Retinal pigment epithelial cell (primary cell): ENCODE measurements at places on chromosomes 7 and 10.
A peak's percentile ranks its signal among the peaks of the same experiment; 100 is the strongest.

DNA sequence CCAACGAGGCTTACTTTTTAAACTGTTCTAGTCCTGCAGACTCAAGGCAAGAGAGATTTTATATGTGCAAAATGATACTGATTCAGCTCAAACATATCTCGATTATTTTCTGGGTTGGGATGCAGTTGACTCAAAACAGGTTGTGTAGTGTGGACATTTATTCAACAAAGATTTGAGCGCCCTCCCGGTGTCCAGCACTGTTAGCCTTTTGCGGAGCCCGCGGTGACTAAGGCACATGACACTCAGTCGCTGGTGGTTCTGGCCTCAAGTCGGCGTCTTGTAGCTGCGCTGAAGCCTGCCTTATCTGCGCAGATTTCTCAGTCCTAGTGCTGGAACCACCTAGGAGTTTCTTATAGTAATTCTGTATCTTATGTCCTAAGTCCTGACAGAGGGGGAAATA, 938 bp upstream of the CADPS2 start:
- DNase-seq: peak; percentile 39

- no peak for DNase-seq
Observed at GRCh38 chr10:50152792-50153272, 85.1 kb downstream of the WASHC2A start.

DNA sequence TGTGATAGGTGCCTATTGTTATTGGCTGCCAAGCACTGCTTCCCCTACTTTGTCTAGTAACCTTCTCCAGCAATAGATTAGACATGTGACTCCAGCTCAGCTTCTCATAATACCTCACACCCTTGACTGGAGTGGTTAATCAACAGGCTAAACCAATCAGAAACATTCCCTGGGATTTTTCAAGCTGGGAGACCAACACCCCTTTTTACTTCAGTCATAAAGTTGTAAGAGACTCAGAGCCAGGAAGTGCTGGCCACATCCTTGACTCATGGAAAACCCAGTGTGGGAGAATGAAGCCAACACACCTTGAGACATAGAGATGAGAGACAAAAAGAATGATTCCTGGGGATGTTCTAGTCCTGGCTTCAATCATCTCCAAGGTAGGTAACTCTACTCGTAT, 62.6 kb upstream of the HECTD2 start:
- no peak for DNase-seq

DNA sequence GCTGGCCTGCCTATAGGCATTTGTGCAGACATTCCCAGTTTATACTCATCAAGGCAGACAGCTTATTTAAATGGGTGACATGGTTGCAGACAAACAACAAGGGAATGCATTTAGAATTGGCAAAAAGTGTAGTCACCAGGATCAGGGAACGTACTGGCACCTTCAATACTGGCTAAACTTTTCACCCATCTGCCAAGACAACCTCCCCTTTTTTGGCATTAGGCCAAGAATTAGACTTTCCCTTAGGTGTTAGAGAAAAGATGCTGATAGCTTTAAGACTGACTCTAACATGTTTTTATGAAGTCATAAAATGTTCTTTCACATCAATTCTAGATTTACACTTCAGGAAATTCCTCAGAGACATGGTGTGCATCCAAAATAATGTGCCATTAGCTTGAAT, 365.9 kb downstream of the PHTF2 start:
- DNase-seq: peak; percentile 42

DNA sequence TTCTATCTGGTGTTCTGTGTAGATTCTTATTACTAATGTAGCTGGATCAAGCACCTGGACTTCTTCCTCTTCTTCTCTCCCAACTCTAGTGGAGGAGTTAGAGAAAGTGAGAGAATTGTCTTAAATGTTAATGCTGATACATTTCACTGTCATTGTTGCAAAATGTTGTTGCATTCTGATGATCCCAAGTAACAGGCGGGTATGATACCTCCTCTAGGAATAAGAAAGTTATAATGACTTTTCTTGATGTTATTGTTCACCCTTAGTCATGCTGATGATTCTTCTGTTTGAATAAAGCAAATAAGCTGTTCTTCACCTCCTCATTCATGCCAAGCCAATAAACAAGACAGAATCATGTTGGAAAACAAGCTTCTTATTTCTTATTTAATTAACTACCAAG, 9.1 kb downstream of the CHRM2 start:
- DNase-seq: no peak

GRCh38 chr10:93541402-93542357, 24.8 kb upstream of the FFAR4 start:
- DNase-seq: no peak

DNA sequence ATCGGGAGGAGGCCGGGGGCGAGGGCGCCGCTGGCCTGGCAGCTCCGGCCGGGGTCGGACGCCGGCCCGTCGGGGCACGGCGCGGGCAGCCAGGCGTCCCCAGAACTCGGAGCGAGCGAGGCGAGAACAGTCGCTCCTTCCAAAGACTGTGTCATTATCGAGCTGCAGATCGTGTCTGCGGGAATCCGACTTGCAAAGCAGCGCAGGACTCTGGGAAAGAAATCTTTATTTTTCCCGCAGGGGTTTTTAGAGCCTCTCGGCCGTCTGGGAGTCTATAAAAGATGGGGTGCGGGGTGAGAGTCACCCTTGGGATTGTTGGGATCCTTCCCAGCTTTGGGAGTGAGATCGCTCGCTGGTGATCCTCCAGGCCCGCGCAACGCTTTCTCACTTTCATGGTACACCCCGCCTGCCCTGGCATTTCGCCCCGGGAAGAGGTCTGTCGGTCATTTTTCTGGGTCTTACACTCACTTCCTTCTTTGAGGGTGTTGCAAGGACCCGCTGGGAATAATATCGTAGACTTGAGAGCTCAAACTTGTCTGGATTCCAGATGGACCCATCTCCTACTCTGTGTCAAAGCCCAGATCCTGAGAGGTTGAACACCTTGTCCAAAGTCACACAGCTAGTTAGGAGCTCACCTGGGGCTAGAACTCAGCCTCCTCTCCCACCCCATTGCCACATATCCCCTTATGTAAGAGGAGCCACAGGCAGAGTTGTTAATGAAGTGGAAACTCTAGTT, 1.0 kb downstream of the UBTD1 start:
- no peak for DNase-seq

DNA sequence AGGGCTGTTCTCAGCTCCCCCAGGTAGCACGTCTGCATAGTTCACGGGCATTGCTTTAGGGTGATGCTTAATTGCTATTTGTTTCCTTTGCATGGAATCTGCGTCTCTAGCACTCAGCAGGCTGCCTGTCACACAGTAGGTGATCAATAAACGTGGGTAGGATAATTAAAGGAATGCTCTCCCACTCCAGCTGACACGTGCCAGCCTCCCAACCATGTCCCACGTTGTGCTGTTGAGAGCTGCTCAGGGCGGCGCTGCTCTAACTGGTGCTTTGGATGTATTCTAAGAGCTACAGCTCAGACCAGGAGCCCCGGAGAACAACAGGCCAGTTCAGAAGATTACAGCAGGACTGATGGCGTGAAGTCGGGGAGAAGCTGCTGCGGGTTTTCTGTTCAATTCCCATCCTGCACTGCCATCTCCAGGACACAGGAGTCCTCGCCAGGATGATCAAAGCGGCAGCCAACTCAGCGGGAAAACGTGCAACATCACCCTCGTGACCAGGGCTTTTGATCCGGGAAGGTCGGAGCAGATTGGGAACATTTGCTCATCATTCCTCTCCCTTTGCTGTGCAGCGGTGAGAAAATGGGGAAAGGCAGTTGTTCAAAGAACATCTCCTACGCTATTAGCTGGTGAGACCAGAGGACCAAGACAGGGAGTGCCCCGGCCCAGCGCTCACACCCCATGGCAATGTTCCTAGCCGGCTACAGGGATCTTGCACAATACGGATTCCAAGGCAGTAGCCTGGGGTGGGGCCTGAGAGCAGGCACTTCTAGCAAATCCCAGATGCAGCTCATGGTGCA, 50.5 kb upstream of the FOXK1 start:
- DNase-seq: peak; percentile 86

- DNase-seq: no peak
Observed at GRCh38 chr10:62689712-62690111, 114.8 kb upstream of the ADO start.

GRCh38 chr10:29546773-29547313, 87.9 kb downstream of the SVIL start:
- no peak for DNase-seq

DNA sequence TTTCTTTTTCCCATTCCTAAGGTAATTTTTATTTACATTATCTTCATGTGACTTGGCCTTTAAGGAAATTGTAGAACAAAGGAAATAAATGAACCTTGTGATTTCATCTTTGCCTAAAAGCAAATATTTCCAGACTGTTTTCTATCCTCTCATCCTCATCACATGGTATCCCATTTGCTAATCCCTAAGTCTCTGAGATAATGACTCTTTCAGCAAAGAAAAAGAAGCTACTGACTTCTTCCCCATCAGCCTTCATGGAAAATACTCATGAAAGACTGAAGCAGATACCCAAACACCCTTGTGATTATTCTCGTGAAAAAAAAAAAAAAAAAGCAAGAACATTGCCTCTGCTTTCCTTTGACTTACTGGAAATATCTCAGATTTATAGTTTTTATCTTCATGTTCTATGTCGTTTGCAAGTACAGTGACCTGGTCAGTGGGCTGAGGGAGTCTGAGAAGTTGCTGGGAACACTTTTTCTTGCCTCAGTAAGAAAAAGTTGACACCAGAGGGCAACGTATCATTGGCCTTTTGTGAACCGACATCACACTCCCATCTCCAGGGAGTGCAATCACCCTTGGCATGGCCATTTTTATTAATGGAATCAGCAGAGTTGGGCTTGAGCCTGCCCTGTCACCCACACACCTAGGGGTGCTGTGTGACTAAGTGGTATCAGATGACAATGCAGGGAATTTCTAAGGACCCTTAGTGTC, 246.0 kb upstream of the KMT2E start:
- no peak for DNase-seq

GRCh38 chr10:47451998-47452494, 31.9 kb downstream of the ANXA8 start:
- no peak for DNase-seq

DNA sequence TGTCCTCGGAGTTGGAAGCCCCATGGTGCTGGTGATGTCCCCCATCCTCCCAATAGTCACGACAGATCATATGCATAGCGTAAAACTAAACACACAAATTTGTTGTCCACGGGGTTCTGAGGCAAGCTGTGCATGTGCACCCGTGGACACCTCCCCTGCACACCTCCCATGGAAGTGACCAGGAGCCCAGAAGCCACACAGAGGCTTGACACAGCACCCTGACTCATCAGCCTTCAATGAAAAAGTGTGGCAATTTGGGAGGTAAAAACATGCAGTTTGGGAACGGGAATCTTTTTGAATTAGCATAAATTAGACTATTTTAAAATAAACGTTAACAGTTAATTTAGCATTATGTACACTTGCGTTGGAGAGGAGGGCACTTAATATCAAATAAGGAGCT, 89.2 kb upstream of the NPS start:
- no peak for DNase-seq

DNA sequence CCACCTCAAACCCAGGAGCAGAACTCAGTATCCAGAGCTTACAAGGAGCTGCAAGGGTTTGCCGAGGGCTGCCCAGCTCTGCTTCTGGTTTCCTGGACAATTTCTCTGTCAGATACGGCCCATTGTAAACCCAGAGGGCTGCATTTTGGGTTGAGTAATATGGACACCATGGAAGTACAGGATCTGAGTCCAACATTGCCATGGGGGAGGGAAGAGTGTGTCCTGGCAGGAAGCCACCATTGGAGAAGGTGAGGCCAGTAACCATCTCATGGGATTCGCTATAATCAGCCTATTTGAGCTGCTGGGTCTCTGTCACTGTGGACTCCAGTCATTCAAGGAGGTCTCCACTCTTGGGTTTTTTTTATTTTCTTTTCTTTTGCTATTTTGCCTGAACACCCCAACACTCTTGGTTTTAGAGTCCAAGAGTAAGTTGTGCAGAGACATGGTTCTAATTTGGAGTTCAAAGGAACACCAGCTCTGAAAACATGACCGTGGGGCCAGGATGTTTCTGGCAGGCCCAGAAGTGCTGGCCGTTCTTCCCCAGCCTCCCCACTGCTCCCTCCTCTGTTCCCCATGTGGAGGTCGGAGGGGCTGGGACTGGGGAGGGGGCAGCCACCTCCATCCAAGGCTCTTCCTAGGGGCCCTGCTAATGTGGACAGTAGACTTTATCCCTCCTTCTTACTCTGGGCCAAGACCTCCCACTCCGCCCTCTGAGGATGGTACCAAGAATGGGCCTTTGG, 46.2 kb downstream of the CHST3 start:
- DNase-seq: no peak

- no peak for DNase-seq
Observed at GRCh38 chr7:133723044-133723443, 404.1 kb upstream of the LRGUK start.

- no peak for DNase-seq
Observed at GRCh38 chr10:33618196-33618595, 283.7 kb upstream of the NRP1 start.

DNA sequence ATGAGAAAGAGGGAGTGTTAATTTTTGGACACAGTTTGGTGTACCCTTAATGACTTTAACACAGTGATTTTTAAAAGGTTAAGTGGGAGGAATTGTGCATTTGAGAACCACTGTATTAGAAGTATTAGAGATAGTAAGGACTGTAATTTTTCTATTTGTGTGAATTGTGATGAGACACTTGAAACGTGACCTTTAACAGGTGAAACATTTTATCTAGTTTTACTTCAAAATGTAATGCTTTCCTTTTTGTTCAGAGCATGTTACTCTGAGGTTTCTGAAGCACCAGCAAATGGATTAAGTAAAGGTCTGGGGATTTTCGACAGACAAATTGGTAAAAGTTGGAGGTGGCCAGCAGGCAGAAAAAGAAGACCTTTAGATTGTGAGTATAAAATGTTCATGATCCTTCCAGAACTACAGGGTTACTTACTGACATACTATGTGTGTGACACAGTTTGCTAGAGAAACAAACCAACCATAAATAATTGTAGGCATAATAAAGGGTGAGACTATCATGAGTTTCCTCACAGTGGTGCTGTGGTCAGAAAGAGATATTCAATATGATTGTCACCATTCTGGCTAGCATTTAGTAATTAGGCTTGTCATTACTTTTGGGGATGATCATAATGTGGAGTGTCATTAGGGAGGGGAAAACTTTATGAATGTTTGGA, 26.1 kb downstream of the LCOR start:
- no peak for DNase-seq

DNA sequence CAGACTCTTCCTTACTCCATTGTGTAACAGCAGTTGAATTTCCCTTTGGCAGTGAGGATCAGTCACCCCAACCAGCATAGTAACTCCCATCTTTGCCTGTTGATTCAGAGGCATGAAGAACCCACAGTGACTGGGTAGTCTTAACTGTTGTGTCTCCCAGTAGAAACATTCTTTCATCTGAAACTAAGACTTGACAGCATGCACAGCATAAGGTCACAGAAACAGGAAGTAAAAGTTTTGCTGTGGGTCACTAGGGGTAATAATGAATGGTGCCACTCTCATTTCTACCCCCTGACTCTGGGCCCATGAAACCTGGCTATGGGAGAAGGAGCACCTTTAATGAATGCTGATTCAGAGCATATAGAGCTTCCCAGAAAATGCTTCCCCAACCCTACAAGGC, 8.3 kb upstream of the FRMPD2 start:
- DNase-seq: no peak

GRCh38 chr10:76026905-76027304, 595.5 kb downstream of the LRMDA start:
- no peak for DNase-seq

GRCh38 chr10:57008189-57008588, 647.1 kb upstream of the ZWINT start:
- DNase-seq: no peak
